KBM-7 (cell line): ENCODE measurements at places on chromosomes 7 and 10.

- no peak for DNase-seq
These were observed 30.6 kb downstream of the IL15RA start for GRCh38 chr10:5946786-5947185.

DNA sequence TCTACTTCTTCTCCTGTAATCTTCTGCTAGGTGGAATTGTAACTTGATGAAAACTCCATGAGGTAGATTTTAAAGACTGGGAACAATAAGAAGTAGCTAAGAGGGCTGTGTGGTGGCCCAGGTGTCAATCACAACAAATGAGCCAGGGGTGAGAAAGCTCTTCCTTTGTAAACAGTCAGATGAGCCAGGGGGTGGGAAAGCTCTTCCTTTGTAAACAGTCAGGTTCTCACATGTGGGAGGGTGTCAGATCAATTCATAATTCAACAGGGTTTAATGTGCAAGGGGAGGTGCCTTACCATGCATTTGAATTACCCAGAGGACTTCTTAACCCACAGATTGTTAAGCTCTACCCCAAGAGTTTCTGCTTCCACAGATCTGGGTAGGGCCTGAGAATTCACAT is 312.4 kb upstream of the AUTS2 start:
- no peak for DNase-seq

DNA sequence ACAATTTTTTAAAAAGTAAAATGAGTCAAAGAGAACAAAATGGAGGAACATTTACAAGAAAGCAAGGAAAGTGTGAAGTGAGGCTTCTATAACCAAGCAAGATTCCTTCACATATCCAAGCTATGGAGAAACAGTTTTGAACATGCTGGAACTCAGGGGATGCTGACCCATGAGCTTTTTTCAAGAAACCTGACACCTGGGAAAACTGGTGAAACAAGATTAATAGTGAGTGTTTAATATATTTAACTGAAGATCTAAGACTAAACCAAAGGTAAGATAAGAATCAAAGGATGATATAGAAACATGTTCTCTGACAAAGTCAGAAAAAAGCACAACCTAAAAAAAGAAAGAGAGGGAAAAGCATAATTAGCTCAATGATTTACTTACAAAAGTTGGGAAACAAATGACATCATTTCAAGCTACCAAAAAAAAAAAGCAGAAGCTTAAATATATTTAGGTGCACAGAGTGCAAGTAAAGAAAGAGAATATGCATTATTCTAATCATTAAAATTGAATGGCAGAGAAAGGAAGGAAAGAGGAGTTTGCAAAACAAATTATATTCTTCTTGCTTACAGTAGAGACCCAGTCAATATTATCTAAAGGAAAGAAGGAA is 24.9 kb downstream of the C7orf25 start:
- DNase-seq = no peak

GRCh38 chr10:11754173-11754572 is 12.0 kb downstream of the ECHDC3 start:
- DNase-seq = no peak

DNA sequence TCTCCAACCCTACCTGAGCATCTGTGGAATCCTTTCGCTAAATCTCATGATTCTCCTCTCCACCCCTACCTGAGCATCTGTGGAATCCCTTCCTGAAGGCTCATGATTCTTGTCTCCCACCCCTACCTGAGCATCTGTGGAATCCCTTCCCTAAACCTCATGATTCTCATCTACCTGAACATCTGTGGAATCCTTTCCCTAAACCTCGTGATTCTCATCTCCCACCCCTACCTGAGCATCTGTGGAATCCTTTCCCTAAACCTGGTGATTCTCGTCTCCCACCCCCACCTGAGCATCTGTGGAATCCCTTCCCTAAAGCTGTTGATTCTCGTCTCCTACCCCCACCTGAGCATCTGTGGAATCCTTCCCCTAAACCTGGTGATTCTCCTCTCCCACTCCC is 342.0 kb downstream of the SDK1 start:
- no peak for DNase-seq

GRCh38 chr7:107799647-107800264 is 3.3 kb downstream of the SLC26A3 start:
- DNase-seq = no peak

- DNase-seq = no peak
These were observed 15.4 kb downstream of the PPP2R2D start for GRCh38 chr10:131915990-131916766.

GRCh38 chr10:13139676-13140075 is 21.7 kb upstream of the MCM10 start:
- DNase-seq = no peak

DNA sequence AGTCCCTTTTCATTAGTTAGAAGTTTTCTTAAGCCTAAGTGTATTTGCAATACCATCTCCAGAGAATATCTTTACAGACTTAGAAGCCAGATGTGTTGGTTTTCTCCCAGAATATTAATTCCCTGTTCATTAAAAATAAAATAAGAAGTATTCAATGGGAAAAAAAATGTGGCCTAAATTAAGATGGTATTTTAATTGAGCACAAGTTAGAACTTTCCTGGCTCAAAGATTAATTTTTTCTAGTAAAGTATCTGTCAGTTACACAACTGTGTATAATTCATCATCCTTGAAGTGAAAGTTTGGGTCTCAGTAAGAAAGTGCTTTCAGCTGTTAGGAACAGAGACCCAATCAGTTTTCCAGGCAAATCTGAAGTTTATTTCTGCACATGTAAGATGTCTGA is 1179.5 kb upstream of the C7orf33 start:
- DNase-seq = no peak

DNA sequence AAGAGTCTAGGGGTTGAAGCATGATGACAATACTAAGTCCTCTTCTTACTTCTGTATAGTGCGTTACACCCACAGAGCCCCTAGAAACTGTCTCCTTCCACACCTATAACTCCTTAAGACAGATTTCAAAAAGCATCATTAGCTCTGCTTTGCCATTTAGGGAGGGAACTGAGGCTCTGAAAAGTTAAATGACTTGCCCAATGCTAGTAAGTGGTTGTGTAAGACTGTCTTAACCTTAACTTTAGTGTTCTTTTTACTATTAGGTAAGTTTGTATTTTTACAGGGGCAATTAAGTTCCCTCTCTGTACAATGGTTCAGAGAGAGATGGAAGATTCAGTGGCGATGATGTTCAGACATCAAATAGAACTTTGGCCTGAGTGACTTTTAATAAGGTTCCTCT is 72.7 kb upstream of the ASAH2 start:
- no peak for DNase-seq

DNA sequence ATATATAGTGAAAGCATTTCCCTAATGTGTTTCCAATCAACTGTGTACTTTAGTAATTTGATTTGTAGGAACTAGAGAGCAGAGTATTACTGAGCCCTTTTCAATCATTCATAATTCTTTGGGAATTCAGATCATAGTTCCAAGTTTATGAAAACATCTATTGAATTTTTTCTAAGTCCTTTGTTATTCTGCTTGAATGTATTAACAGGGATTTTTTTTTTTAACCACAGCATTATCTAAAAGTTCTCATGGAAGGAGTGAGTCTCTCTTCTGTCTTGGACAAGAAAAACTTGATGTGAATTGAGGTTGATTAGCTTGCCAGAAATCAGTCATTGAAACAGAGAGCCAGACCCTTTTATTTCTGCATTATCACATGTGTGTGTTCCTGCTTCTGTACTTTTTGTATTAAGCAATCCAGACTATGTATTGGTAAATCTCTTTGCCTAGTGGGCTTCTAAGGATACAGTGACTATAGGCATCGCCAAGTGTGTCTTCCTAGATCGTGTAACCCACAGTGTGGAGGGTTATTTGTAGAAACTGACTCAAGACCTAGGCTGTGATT is 59.9 kb downstream of the BMPER start:
- no peak for DNase-seq

DNA sequence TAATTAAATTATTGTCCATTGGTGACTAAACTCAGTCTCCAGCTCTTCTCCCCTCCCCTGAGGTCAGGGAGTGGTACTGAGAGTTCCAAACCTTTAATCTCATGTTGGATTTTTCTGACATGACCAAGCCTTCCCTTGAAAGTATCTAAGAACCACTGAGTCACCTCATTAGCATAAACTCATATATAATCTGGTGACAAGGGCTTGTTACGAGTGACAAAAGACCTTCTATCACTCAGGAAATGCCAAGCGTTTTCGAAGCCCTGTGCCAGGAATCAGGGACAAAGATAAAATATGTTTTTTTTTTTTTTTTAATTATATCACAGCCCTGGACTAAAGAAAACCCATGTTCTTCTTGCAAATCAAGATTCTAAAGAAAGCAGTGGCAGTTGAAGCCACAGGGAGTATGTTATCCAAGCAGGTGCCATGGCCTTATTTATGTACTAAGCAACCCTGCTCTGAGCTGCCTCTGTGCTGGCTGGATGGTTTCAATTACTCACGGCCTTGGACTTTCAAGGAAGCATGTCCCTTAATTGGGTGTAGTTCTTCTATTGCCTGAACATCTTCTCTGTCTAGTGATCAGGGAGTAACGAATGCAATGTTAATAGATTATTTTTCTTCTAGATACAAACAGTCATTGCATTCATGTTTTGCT is 169.0 kb upstream of the PRKCQ start:
- no peak for DNase-seq

- no peak for DNase-seq
These were observed 323.4 kb downstream of the WDR37 start for GRCh38 chr10:1379601-1380000.

DNA sequence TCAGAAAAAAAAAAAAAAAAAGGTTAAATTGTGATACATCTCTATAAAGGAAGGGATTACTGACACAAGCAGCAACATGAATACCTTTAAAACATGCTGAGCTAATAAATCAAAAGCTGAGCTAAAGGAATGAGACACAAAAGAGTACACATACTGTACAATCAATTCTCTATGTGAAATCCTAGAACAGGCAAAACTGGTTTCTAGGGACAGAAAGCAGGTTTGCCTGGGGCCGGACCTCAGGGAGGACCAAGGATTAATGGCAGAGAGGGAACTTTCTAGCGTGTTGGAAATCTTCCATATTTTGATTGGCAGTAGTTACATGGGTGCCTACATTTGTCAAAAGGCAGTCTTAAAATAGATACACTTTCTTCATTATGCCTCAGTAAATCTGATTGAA is 52.5 kb downstream of the KLRG2 start:
- no peak for DNase-seq

GRCh38 chr10:117223693-117224430 is 17.1 kb upstream of the SLC18A2 start:
- DNase-seq = no peak

GRCh38 chr7:150567169-150567568 is at the start of gene GIMAP4:
TSS of gene GIMAP4 (plus strand) at chr7:150567390. CDS start at chr7:150569902, 2,512 bp downstream.
- no peak for DNase-seq

DNA sequence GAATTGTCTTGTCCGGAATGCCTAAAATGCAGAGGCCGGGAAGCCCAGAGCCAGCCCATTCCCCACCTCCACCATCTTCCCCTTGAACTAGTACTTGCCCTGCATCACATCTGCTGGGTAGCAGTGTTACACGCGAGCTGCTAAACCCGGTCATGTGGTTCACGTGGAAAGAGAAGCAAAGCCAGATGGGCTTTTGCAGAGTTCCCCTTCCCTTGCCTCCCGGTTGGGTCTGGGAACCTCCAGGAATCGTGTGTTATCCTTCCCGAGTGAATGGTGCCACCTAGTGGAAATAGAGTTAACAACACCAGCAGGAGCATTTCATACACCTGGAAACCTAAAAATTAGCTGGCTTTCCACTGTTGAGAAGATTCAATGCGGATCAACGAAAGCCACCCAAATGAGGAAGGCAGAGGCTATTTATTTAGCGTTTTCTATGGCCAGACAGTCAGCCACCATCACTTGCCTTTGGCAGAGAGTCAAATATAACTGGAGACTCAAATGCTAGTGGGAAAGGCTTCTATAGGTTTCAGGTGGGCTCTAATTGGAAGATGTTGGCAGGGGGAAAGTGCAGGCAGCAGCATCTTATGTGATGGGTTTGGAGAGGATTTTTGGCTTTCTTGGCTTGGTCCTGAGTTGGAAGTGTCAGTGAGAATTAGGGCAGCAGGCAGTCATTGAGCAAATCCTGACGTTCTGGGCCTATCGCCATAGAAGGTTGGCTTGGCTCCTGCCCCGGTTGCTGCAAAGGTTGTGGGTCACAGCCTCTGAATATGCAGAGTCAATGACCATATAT is 12.9 kb upstream of the DENND2A start:
- DNase-seq = peak; percentile 69

- no peak for DNase-seq
These were observed 293.2 kb upstream of the HABP2 start for GRCh38 chr10:113259576-113260226.

GRCh38 chr7:2103071-2103898 is 129.5 kb downstream of the MAD1L1 start:
- no peak for DNase-seq

DNA sequence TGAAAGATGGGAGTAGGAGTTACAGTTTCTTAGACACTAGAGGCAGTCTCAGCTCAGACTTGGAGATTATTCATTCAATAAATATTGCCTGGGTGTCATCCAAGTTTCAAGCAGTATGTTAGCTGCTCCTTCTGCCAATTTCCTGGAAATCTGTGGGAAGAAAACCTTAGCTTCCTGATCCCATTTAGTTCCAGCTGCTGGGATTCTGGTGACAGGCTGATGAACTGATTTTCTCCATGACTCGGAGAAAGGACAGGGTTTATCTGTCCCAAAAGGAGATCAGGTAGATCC is 95.8 kb downstream of the CLEC2L start:
- DNase-seq = no peak

- peak; percentile 14 for DNase-seq
These were observed 7.1 kb upstream of the FAM107B start for GRCh38 chr10:14781763-14782162.
